Motor neuron (in vitro differentiated cells): ENCODE measurements at places on chromosomes 7 and 10.
A peak's percentile ranks its signal among the peaks of the same experiment; 100 is the strongest.

- no peak for ATAC-seq
These were observed 181.3 kb upstream of the FZD1 start for GRCh38 chr7:91082852-91083495.

DNA sequence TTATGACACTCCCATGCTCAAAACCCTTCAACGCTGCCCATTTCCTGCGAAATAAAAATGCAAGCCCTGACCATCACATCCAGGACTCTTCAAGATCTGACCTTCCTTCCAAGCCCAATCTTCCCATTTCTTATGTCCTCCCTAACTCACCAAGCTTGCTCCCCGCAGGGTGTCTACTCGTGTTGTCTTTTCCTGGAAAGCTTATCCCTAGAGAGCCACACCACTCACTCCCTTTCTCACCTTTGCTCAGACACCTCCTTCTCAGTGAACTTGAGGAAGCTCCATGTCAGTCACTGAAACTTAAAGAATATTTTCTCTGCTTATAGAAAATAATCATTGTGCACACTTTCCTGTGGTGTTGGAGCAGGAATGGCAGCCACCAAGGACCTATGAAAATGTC lies 54.4 kb upstream of the CACNB2 start:
- ATAC-seq: no peak

GRCh38 chr7:31647511-31647910 lies 39.5 kb upstream of the PPP1R17 start:
- ATAC-seq: no peak

- ATAC-seq: no peak
These were observed 255.0 kb downstream of the ADK start for GRCh38 chr10:74406006-74406405.

GRCh38 chr7:139807009-139807408 lies 22.1 kb upstream of the TBXAS1 start:
- ATAC-seq: no peak

GRCh38 chr7:84783141-84783778 lies 403.6 kb downstream of the SEMA3D start:
- ATAC-seq: no peak

DNA sequence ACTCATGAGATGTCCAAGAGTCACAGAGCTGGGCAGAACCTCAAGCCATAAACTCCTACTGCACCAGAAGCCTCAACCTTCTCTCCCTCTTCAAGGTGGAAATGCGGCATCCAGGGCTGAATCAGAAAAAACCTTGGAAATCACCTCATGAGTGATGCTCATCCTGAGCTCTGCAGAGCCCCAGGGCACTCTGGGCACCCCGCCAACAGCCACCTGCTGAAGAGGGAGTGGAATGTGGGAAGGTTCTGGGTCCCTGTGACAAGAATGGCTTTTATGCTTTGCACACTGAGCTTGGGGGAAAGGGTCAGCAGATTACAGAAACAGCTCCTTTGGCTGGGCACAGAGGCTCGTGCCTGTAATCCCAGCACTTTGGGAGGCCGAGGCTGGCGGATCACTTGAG lies 18.8 kb downstream of the NUDT1 start:
- ATAC-seq: peak; percentile 68

DNA sequence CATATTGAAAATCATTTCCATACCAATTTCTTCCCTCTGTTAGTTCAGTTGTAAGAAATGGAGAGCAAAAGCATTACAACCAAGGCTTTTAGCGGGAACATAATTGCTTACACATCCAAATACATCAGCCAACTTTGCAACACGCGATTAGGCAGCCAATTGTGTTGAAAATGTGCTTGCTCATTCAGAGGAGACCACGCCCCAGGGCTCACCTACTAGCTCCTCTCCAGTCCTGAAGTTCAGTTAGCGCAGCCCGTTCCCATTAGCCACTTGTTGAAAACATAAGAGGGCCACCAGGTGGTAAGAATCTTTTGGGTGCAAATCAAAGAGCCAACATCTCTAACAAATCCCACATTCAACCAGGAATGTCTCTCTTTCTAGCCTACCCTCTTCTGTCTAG lies 213.2 kb upstream of the MDFIC start:
- no peak for ATAC-seq

DNA sequence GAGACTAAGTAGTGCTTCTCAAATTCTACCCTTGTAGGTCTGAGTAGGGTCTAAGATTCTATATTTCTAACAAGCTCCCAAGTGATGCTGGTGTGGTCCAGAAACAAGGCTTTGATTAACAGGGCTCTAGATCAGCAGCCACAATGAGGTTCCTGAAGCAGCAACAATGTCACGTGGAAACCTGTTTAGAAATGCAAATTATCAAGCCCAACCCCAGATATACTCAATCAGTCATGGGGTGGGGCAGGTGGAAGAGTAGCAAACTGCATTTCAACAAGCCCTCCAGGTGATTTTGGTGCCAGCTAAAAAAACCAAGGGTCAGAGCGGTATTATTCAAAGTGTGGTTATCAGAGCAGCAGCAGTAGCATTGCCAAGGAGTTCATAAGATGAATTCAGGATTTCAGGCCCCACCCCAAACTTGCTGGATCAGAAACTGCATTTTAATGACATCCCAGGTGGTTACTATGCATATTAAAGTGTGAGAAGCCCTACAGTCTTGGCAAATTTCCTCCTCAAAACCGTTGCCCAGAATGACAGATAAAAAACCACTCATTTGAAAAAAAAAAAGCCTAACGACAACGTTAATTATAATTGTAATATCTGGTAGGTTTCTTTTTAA lies 199.2 kb downstream of the AHR start:
- no peak for ATAC-seq

GRCh38 chr10:90746829-90747228 lies 111.0 kb downstream of the HTR7 start:
- ATAC-seq: no peak

DNA sequence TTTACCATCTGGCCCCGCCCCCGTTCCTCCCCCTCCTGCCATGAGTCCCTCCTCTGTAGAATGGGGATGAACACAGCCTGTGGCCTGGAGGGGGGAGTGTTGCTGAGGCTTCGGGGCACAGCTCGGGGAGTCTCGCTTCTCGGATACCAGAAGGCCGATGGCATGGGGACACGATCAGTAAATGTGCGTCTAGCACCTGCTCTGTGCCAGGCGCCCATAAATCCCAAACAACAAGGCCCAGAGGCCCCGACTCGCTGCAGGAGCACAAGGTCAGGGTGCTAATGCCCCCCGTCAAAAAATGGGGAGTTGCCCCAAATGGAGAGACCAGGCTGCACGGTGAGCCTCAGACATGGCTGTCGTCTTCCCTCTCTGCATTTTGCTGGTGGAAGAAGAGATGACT lies 40.7 kb downstream of the JAKMIP3 start:
- ATAC-seq: no peak

GRCh38 chr10:1149793-1150637 lies 93.8 kb downstream of the WDR37 start:
- no peak for ATAC-seq

DNA sequence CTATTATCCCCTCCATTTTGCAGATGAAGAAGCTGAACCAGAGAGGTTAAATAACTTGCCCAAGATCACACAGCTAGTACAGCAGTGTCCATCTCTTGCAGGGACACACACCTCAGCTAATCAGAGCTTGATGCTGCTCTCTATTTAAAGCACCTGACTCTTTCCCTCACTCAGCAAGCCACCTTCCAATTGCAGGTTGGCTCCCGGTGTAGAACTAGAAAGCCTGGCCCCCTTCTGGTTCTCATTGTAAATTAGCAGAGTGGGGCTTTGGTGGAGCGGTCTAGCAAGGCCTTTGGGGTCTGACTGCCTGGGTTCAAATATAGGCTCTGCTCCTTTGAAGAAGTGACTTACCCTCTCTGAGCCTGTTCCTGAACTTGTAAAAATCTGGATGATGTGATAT lies 176.4 kb downstream of the NEURL1 start:
- no peak for ATAC-seq

- ATAC-seq: no peak
These were observed 51.8 kb downstream of the RELN start for GRCh38 chr7:103937680-103938079.

DNA sequence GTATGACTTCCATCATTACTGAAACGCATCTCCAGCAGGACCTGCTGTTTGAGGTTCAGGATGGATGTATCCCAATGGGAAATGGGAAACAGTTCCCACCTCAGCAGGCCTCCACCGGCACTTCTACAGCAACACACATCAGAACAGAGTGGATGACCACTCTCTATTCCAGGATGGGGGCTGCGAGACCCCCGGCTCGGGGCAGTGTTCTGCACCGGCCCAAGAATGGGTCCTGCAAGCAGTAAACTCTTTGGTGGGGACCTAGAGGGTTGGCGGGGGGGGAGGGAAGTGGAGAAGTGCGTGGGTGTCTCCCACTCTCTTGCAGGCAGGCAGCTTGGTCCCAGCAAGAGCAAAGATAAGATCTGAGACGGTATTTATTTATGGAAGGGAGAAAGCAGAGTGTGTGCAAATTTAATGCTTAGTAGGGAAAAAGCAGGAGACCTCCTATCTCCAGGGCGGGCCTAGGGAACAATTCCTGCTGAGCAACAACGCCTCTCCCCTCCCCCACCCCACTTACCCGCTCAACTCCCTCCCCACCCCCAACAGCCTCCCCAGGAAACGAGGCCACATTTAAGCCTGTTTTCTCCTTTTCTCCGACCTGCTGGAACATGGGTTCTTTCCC lies 4.0 kb downstream of the SFMBT2 start:
- no peak for ATAC-seq

GRCh38 chr7:4067874-4068273 lies 614.2 kb upstream of the FOXK1 start:
- ATAC-seq: no peak

DNA sequence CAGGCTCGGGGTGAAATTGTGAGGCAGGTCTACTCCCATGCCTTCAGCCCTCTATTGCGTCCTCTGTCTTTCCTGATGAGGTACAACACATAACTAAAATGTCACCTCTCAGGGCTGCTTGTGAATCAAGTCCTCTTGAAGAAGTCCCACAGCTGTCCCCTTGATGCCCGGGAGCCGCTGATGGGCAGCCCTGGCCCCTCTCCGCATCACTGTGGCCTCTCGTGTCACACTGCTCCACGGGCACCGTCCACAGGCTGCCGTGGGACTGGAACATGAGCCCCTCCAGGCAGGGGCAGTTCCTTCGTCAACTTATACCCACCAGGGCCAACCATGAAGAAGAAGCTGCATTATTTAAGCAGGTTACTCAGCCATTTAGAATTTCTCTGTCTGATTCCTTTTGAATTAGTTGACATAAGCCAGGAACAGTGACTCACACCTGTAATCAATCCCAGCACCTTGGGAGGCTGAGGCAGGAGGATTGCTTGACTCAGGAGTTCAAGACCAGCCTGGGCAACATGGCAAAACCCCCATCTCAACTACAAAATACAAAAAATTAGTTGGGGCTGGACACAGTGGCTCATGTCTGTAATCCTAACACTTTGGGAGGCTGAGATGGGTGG lies 58.5 kb upstream of the UBE3C start:
- no peak for ATAC-seq

DNA sequence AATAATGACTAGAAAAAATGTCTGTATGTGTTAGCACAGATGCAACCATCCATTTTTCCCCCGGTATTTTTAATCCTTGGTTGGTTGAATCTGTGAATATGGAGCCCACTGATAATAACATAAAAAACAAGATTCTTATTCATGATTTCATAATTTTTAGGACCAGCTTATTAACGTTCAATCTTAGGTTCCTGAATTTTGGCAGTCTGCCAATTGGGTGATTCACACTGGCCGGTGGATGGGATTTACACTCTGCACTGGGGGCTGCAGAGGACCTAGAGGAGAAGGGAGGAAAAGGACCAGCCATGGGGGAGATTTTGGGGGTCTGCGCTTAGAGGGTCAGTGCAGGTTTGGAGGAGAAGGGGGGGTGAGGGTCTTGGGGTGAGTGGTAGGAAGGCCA lies 327.9 kb downstream of the ACTR3B start:
- ATAC-seq: no peak

DNA sequence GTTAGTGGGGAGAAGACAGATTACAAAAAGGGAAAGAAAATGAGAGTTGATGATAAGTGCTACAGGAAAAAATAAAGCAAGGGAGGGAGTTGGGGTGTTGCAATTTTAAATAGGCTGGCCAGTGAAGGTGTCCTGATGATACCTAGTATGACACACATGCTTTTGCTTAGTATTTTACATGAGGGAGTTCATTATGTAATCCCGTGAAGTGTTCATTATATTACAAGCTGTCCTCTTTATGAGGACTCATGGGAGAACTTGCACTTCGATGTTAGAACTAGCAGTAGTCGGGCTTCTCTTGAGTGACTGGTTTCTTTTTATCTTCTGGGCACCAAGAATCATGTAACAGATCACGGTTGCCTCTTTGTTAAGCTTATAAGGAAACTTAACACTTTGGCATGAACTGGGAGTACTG lies 102.3 kb upstream of the MTPN start:
- ATAC-seq: no peak

DNA sequence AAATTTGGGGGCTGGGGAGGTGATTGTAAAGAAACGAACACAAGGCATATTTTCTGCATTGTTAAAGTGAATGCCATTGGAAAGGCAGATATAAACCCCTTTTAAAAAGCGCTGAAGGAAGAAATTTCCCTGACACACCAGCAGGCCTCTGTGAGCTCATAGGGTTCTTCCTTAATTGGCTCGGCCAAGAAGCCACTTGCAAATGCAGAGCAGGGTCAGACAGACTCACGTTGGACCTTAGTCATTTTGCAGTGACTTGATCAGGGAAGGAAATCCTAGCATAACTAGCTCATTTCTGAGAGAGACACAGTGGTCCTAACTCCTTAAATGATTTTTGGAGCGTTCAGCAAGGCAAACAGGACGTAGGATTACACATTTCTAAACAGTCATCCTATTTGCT lies 1461.4 kb downstream of the GATA3 start:
- ATAC-seq: no peak

DNA sequence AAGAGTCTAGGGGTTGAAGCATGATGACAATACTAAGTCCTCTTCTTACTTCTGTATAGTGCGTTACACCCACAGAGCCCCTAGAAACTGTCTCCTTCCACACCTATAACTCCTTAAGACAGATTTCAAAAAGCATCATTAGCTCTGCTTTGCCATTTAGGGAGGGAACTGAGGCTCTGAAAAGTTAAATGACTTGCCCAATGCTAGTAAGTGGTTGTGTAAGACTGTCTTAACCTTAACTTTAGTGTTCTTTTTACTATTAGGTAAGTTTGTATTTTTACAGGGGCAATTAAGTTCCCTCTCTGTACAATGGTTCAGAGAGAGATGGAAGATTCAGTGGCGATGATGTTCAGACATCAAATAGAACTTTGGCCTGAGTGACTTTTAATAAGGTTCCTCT lies 72.7 kb upstream of the ASAH2 start:
- no peak for ATAC-seq

DNA sequence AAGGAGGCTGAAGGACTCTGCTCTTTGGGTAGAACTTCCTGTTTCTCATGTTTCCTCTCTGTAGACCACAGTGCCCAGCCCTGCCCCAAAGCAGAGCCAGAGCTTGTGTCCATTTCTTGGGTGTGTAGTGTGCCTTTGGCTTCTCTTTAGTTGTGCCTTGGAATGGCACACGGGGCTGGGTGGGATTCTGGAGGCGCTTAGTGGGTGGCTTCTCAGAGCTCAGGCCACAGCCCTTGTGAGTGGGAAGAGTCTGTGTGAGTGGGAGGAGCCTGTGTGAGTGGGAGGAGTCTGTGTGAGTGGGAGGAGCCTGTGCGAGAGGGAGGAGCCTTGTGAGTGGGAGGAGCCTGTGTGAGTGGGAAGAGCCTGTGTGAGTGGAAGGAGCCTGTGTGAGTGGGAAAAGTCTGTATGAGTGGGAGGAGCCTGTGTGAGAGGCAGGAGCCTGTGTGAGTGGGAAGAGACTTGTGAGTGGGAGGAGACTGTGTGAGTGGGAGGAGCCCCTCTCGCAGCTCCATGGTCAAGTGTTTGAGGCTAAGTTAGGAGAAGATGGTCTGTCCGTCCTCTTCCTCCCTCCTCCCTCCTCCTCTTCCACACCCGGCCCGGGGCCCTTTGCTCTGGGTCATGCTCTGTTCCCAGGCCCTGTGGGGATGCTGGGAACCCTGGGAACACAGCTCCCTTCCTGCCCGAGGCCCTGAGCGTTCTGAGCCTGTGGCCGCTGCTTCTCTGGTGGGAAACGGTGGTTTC lies 153.0 kb downstream of the GRK5 start:
- no peak for ATAC-seq
